ENCODE measurements at places on chromosomes 3 and 15.

DNA sequence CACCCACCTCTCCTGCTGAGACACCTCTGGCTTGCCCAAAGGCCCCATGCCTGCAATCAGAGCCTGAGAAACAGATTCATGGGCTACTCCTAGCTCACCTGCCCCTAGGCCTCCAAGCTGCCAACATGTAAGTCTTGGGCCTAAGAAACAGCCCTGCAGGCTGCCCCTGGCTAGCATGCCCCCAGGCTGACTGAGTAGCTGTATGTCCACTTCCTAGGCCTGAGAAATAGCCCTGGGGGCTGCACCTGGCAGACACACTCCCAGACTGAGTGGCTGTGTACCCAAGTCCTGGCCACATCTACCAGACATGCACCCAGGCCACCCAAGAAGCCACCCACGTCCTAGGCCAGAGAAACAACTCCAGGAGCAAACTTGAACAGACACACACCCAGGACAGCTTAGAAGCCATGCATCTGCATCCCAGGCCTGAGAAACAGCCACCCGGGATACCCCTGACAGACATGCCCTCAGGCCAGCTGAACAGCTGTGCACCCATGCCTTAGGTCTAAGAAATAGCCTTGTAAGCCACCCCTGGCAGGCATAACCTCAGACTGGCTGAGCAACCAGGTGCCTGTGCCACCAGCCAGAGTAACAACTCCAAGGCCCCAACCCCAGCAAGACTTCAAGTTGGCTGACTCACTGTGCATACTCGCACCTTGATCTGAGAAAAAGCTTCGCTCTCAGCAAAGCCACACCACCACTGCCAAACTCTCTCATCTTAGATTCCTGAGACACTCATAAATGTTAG lies 12.0 kb upstream of the NRG4 start:
- no peak for DNase-seq

GRCh38 chr15:66096688-66097058 lies 156.9 kb downstream of the MEGF11 start:
- DNase-seq = no peak

DNA sequence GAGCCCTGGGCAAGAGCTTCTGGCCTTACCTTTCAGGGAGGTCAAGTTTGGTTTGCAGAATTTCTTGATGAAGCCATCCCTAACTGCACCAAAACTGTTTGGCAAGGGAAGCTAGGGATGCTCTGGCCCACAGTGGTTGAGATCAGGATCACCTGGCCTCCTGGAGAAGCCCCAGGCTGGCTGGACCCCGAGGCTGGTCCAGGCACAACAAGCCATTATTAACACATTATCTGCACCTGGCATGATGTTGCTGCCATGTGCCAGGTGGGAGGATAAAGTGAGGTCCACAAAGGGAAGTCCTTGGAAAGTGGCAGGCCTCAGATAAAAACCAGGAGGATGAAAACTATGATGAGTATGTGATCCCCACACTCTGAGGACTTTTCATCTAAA lies 35.9 kb upstream of the DUSP7 start:
- DNase-seq = no peak

DNA sequence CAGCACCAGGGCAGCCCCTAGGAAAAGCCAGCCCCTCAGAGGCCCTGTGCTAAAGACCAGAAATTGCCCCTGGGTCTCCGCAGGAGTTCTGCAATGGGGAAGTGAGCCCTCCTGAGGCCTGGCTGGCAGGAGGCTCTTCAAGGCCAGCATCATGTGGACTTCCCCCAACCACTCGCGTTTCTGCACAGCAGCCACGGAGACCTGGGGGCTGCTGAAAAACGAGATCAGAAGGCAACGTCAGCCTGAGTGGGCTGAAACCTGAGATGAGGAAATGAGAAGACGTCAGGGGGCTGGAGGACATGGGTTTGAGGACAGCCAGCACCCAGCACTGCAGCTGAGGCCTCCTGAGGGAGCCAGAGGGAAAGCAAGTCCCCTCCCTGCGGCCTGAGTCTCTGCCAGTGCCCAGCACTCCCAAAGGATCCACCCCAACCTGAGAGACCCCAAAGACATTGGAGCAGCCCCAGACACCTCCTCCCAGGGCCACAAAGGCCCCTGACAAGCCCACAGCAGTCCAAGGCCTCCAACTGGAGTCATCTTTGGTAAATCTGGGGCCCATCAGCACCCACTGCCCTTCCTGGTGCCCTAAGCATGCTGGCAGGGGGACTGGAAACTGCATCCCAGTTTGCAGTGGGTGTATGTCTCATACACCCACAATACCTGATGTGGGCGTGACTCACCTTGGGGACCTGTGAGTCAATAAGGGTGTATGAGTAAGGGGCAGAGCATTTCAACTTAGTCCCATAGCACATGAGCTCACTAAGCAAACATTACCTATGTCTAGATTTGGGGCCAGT lies 29.2 kb upstream of the CYP11A1 start:
- no peak for DNase-seq

GRCh38 chr3:115227461-115227860 lies 80.4 kb upstream of the ZBTB20 start:
- DNase-seq = no peak
